ENCODE measurements at places on chromosomes 2 and 18.

DNA sequence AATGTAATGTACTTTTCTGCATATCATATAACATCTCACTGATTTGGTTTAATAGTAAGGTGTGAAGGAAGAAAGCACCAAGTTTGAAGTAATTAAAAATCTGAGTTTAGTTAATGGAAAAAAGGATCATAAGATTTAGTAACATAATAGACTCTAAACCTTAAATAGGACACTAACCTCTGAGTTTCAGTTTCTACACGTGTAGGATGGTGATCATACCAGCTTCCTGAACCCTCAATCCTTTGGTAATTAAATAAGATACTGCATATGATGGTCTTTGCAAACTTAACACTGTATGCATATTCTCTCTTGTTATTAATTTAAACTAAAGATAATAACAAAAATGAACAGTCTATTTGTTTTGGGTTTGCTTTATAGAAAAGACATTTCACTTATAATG, 216.8 kb downstream of the NUP35 start:
- DNase-seq: no peak

GRCh38 chr2:181183878-181184542, 203.6 kb downstream of the UBE2E3 start:
- DNase-seq: no peak

GRCh38 chr2:42101206-42102023, 53.6 kb downstream of the PKDCC start:
- DNase-seq: peak; percentile 50

GRCh38 chr2:6425032-6425431, 440.7 kb downstream of the CMPK2 start:
- DNase-seq: no peak

DNA sequence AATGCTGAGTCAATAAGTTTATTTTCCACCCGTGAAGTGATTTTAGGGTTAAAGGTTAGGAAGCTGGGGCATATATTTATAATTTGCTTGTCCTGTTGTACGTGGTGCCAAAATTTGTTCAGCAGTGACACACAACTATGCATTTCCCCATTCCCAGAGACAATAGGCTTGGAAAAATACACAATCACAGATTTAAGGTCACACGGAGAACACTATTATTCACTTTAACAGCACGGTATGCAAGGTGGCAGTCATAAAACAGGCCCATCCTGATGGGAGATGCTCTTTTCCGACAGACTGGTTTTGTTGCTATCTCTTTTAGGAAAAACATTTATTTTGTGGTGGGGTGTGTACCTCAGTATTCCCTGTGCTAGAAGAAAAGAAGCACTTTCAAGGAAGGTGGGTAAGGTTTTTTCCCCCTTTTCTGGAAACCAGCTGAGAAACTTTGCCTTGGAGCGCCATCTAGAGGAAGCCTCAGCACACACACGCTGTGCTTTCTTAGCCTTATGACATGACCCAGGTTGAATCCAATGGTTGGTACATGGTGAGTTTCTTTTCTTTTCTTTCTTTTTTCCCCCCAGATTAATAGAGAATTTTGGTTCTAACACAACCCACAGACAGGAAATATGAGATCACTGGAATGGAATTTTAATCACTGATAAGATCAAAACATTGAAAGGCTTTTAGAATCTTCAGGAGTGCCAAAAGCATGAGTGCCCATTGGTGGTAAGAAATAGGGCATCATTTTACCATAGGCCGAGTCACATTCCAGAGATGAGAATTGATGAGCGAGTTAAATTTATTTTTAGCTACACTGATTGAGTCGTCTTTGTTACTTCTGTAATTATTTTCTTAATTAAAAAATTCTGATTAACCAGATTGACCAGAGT, 332.1 kb downstream of the AGPS start:
- peak; percentile 2 for DNase-seq

DNA sequence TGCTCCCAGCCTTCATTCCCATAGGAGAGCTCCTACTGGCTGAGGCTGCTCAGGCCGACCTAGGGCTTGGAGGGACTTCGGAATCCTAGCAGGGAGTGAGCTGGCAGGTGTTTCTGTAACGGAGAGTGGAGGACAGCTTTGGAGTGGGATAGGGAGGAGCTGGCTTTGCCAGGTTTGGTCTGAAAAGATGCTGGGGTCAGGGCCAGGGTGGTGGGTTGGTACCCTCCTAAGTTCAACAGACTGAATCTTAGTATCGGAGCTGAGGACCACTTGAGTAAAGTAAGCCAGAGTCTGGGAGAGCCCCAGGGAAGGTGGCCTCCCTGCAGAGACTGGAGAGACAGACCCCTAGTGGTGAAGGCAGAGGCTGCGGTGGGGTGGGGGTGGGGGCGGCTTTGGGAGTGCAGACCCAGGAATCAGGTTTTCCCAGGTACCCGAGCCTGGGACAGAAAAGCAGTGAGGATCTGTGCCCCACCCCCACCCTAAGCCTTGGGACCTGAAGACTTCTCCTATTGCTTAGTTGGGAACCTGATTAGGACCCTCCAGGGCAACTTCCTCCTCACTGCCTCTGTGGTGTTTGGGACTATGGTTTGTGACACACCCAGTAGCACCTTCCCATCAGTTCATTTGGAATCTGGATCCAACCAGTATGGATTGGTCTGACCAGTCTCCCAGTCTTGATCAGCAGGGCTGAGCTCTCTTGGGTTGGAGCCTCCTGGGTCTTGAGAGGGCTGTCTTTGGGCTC, 3.0 kb downstream of the CNNM4 start:
- DNase-seq: no peak

DNA sequence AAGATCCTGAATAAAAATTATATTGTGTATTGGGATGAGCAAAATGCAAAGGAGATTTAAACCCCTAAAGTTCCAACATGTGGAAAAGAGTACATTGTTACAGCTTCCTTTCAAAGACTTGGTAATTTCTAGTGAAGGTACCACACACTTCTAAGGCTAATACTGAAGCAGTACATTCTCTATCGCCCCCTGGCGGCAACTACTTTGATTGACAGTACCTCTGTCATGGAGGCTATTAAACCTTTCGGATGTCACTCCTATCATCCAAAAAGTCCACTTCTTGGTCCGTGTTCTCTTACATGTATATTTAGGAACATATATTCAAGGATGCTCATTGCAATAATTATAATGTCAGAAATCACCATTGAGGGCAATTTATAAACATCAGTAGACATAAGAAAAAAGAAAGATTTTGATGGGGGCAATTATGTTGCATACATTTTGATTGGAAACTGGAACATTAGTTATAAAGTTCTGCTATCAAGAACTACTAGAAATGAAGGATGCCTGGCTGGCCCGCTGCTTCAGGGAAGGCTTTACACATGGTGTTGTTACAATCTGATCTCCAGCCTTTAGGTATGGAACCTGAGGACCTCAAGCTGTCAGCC, 601.6 kb downstream of the CPS1 start:
- DNase-seq: peak; percentile 36

GRCh38 chr2:232353096-232353495, 25.5 kb upstream of the ALPP start:
- no peak for DNase-seq

DNA sequence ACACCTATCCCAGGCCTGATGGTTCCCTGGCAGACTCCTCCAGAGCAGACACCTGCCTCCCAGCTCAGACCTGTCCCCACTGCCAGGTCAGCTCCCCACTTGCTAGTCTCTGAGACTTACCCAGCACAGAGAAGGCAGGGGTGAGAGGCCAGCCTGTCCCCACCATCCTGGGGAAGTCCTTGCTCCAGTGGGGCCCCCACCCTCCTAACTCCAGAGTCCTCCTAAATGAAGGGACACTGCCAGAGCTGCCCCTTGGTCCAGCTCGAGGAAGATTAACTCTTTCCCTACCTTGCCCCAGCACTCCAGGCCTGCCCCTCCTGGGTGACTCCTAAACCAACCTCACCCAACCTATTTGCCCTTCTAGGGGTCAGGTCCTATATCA, 30.4 kb upstream of the TNS1 start:
- DNase-seq: no peak

DNA sequence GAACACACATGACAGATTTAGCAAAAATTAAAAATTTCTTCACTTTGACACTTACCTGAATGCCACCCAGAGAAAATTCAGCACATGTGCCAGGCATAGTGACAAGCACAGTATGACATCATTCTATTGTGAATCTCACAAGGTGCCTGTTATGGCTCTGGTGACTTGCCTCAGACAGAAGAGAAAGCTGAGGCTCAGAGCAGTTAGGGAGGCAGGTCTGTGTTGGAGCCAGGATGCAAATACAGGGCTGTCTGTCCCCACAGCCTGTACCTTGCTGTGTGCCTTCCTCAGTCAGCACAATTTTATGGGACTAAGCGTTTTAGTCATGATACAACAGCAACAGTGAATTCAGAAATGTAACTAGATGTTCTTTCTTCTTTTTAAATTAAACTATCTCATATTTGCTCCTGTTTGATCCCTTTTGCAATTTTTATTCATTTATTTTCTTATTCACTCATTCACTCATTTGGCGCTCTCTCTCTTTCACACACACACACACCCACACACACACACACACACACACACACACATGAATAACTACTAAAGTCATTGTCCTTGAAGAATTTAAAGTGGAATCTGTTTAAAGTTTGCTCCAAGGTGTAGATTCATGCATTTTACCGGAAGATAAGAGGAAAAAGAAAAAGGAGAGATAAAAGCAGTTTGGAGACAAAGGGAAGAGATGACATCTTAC, 37.9 kb upstream of the CTAGE1 start:
- no peak for DNase-seq

GRCh38 chr2:85012855-85013254, 41.9 kb downstream of the KCMF1 start:
- no peak for DNase-seq

GRCh38 chr2:97740590-97741182, 27.3 kb downstream of the ZAP70 start:
- no peak for DNase-seq

- DNase-seq: no peak
Measured at GRCh38 chr2:47311764-47312490, 91.0 kb upstream of the MSH2 start.

- DNase-seq: no peak
Measured at GRCh38 chr2:64402876-64403275, 51.1 kb upstream of the LGALSL start.

DNA sequence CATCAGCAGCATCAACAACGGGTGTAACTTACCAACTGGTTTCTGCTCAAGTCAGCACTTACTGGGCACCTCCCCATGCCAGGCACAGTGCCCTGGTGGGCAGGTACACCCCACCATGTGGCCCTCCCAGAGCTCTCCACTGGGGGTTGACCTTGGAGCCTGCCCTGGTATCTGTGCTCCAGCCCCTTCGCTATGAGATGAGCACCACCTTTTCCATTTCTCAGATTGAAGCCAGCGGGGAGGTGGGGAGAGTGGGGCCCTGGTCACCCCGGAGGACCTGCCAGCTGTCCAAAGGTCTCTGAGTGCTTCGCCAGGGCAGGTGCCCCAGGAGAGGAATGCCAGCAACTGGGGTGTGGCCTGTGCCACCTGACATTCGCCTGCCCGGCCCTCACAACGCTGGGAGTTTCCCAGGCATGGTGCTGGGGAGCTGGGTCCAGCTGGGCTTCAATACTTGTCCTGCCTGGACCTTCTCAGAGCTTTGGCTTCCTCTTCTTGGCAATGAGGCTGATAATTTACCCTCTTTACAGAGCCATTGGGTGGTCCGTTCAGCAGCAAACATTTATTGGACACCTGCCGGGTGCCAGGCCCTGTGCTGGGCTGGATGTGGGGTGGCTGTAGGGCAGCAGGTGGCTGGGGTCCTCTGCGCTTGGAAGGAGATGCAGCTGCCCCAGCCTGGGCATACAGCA, 5.9 kb upstream of the ZAP70 start:
- no peak for DNase-seq

GRCh38 chr18:26543373-26543772, 5.0 kb downstream of the KCTD1 start:
- no peak for DNase-seq

GRCh38 chr18:70559446-70559845, 270.6 kb downstream of the SOCS6 start:
- DNase-seq: no peak

- DNase-seq: no peak
Measured at GRCh38 chr2:129193961-129194360, 785.5 kb upstream of the RAB6C start.

- no peak for DNase-seq
Measured at GRCh38 chr2:74039611-74040010, 54.9 kb downstream of the TET3 start.

DNA sequence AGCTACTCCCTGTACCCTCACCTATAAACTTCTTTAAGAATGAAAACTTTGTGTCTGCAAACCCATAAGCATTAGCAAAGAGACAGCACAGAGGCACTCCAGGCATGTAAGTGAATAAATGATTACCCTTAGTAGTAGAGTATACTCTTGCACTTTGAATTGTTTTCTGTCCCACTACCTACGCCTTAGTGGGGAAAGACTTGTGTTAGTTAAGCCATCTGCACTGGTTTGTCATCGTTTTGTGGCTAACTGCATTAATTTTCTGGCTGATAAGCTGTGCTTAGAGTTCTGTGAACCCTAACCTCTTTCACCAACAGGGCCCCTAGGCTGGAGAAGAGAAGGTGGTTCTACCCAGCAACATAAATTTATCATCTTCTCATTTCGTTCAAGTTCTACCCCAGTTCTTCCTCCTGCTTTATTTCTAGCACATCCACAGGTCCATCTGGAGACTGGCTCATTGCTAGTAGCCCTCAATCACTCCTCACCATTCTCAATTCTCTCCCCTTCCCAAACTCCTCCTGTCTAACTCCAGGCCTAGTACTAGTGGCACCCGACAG, 710 bp downstream of the LMAN2L start:
- DNase-seq: no peak

GRCh38 chr2:24514820-24515219, 23.8 kb downstream of the NCOA1 start:
- no peak for DNase-seq

GRCh38 chr2:195683174-195683573, 26.1 kb downstream of the SLC39A10 start:
- DNase-seq: no peak

DNA sequence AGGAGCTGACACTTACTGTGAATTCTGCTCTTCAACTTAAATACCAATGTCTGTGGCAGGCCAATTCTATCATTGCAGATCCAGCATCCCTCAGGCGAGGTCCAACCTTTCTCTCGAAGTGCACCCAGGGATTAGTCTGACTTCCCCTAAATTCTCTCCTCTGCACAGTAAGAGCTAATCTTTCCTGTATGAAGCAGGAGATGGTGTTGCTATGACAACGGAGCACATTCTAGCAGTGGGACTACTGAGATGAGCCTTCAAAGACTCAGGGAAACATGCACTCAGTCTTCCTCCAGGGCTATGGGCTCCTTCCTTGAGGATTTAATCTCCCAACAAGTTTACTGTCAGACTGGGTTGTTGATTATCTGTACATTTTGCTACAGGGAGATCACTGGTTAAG, 176.3 kb downstream of the NOL4 start:
- DNase-seq: no peak

DNA sequence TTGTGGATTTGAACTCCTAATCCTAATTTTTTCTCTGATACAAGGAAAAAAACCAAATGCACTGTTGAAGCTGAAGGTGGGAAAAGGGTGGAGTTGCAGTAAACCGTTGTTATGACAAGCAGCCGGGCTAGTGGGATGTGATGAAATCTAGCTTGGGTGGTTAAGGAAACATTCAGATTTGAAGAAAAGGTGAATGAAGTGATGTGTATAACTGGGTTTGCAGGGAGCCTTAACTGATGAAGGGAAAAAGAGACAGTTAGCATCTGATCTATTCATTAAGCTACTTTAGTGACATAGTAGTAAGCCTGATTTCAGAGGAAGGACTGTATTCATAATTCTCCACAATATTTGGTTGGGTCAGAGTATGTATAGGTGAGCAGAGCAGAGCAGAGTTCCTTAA, 3.5 kb downstream of the EML6 start:
- no peak for DNase-seq
